Renal cortex interstitium (tissue), 15 donors: ENCODE measurements at places on chromosomes 2 and 18.

DNA sequence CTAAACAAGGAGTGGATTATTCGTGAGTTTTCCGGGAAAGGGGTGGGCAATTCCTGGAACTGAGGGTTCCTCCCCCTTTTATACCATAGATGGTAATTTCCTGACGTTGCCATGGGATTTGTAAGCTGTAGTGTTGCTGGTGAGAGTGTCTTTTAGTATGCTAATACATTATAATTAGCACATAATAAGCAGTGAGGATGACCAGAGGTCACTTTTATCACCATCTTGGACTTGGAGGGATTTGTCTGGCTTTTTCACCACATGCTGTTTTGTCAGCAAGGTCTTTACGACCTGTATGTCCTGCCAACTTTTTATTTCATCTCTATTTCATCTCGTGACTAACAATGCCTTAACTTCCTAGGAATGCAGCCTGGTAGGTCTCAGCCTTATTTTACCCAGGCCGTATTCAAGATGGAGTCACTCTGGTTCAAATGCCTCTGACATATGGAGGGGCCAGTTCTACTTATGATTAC is 124.8 kb upstream of the B3GNT2 start:
- no peak for DNase-seq

- DNase-seq, result no peak
Measured at GRCh38 chr2:54569745-54570301, 113.7 kb downstream of the SPTBN1 start.

DNA sequence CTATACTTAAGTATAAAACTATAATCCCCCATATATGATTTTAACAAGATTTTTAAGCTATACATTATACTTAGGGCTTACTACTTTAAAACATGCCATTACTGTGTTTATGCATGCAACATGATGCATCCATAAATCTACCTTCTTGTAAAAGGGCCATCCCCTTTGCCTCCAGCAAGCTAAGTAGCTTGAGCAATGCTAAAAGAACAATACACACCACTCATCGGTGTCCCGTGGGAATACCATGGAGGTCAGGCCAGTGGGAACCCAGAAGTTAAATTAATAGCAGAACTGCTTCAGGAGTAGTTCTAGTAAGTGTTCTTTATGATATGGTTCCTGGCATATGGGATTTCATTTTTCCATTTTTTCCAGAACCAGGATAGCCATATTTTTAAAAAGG is 37.8 kb downstream of the SH3RF3 start:
- DNase-seq, result no peak

DNA sequence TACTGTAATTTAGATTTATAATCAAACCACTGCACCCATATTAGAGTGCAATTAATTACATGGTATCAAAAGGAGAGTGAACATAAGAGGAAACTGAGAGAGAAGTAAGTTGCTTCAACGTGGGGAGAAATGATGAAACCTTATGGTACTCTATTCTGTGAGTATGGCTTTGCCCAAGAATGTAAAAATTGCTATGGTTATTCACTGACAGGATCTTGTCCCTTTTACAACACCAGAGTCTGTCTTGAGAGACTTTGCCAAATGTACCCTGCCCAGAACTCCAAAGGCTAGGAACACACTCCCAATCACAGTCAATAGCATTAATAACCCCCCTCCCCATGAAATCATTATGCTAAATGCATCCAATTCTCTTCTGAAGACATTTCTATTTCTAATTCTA is 974.8 kb upstream of the POU3F3 start:
- no peak for DNase-seq

DNA sequence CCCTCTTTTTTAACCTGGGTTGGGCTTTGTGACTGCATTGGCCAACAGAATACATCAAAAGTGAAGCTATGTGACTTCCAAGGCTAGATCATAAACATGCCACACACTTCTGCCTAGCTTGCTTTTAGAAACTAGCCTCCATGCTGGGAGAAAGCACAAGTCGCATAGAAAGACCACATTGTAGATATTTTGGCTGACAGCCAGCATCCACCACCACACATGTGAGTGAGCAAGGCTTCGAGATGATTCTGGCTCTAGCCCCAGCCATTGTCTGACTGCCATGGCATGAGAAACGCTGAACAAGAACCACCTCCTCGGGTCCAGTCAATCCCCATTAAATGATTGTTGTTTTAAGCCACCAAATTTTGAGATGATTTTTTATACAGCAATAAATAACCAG is 66.8 kb upstream of the STPG4 start:
- DNase-seq, result no peak

DNA sequence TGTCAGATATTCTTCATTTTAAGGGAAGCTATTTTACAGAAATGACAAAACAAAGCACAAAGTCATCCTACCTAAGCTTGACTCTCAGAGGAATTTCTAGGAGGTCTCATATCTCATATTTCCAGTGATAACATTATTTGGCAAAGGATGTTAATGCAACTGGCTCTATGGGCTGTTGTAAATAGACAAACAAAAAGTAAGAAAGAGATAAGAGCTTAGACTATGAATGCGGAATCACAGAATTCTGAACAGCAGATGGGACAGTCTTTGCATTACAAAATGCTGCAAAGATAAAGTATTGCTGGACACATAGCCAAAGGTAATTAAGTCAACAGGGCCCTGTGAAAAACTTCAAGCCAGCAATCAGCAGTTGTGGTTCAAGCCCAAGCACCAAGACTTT is 23.9 kb downstream of the PIAS2 start:
- DNase-seq, result no peak

- no peak for DNase-seq
Measured at GRCh38 chr2:74849228-74849892, 15.4 kb downstream of the HK2 start.

DNA sequence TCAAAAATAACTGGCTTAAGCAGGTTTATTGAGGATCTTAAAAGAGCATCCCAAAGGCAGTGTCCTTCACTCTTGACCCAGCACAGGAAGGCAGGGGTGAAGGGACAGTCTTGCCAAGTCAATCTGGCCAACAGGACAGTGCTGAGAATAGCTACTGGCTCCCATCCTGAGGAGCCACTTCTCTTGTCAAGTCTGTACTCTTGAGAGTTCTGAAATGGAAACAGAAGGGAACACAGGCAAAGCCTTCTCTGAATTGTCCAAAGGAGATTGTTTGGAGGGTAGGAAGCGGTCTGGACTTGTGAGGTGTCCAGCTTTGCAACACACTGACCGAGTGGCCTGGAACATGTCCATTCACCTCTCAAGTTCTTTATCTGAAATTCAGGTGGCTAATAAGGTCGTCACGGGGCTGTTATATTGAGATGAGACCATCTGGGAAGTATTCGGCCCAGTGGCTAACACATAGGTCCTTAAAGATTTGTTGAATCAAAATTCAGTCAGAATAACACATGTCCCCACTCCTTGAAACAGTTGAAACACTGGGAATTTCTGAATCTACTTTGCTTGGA is 99.5 kb upstream of the FHL2 start:
- DNase-seq, result no peak

DNA sequence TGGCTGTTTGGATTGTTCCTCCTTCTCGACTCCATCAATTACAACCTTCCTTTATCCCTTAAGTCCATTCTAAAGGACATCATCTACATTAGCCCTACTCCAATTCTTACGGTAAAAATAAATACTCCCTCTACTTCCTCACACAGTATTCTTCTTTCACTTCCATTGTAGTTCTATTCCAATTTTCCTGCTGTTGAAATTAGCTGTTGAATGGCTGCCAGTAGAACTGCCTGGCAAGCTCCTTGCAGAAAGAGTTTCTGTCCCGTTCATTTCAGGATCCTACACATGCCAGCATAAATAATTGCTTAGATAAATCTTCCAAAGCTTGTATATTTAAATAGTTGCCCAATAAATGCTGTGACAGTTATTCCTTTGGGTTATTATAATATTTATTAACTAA is 459.3 kb upstream of the TRIB2 start:
- no peak for DNase-seq

GRCh38 chr2:198297350-198297749 is 493.0 kb downstream of the PLCL1 start:
- DNase-seq, result no peak

- DNase-seq, result no peak
Measured at GRCh38 chr2:95043300-95044093, 18.0 kb downstream of the MAL start.

GRCh38 chr2:13611939-13612338 is 895.2 kb downstream of the TRIB2 start:
- no peak for DNase-seq

DNA sequence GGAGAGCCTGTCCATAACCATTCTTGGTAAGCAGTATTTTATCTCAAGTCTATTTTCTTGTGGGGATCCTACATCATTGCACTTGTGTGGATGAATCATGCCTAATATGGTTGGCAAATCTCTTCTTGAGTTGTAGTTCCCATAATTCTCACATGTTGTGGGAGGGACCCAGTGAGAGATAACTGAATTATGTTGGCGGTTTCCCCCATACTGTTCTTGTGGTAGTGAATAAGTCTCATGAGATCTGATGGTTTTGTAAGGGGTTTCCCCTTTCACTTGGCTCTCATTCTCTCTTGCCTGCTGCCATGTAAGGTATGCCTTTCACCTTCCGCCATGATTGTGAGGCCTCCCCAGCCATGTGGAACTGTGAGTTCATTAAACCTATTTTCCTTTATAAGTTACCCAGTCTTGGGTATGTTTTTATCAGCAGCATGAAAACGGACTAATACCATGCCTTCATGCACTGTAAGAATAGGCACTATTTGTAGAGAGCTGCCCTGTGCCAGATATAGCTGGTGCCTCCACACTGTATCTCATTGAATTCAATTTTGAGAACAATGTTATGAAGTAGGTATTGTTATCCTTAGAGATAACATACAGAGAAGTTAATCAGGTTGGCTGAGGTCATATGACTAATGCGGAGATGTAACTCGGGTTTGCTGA is 148.3 kb downstream of the PLCL1 start:
- no peak for DNase-seq

DNA sequence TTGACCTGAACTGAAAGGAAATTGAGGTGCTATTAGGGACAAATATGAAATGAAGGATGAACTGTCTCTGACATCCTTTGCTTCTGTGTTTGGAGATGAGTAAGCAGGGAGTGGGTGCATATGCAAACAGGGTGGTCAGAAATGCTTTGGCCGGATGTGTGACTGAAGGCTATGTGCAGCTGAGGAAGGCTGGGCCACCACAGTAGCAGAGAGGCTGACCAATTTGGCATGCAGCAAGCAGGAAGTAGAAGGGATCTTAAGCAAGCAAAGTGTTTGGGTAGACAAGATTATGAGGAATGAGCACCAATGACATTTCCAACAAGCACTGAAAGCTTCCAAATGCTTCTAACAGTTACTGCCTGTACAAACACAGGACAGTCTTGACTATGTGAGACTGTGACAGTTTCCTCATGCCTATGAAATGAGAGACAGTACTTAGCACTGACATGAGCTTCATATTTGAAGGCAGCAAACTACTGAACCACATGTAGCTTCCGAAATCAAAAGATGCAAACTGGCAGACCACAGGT is 3.3 kb upstream of the ACTR3 start:
- no peak for DNase-seq
